ENCODE measurements at places on chromosomes 1 and 21. TPM values are rescaled to one million over a fixed set of nuclear protein-coding genes. Genes with fewer than 3 reads are reported as not detected.

The HRNR gene
- total RNA-seq, result not detected

The MAST2 gene
- 7.1 TPM for total RNA-seq

The ATP1A2 gene
- total RNA-seq, result not detected

The FGR gene
- total RNA-seq, result 1.4 TPM

The FNDC5 gene
- not detected for total RNA-seq

The CR1L gene
- total RNA-seq, result not detected

The RGS5 gene
- total RNA-seq, result 0.71 TPM

The RAP1GAP gene
- total RNA-seq, result 0.31 TPM

The DFFA gene
- total RNA-seq, result 10.4 TPM

The CD1C gene
- total RNA-seq, result not detected

The AADACL4 gene
- total RNA-seq, result not detected

The PRCC gene
- 58.4 TPM for total RNA-seq

The FASLG gene
- 3.0 TPM for total RNA-seq

The TAF5L gene
- 28.0 TPM for total RNA-seq

The MAP3K21 gene
- 0.92 TPM for total RNA-seq

The PLCH2 gene
- total RNA-seq, result 17.9 TPM

The IL23R gene
- not detected for total RNA-seq

The RNU1-2 gene
- total RNA-seq, result 3,774 TPM

The BTBD19 gene
- total RNA-seq, result 24.9 TPM

The MARK1 gene
- total RNA-seq, result not detected

The PTGFR gene
- total RNA-seq, result not detected

The CD53 gene
- 213 TPM for total RNA-seq

The FMO1 gene
- total RNA-seq, result not detected

The CBR1 gene
- 4.5 TPM for total RNA-seq

The SYDE2 gene
- total RNA-seq, result 6.4 TPM

The KLHDC9 gene
- not detected for total RNA-seq

Data from CD8-positive, alpha-beta T cell (primary cell).